ENCODE measurements at places on chromosomes 13 and 19.

GRCh38 chr19:18735324-18735723 is 51.8 kb downstream of the CRTC1 start:
- DNase-seq, result no peak

DNA sequence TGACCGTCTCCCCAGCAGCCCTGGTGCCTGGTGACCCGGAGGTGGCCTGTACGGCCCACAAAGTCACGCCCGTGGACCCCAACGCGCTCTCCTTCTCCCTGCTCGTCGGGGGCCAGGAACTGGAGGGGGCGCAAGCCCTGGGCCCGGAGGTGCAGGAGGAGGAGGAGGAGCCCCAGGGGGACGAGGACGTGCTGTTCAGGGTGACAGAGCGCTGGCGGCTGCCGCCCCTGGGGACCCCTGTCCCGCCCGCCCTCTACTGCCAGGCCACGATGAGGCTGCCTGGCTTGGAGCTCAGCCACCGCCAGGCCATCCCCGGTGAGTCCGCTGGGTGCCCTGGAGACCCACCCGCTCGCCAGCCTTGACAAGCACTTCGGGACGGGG is 2.2 kb downstream of the MADCAM1 start:
- no peak for DNase-seq

DNA sequence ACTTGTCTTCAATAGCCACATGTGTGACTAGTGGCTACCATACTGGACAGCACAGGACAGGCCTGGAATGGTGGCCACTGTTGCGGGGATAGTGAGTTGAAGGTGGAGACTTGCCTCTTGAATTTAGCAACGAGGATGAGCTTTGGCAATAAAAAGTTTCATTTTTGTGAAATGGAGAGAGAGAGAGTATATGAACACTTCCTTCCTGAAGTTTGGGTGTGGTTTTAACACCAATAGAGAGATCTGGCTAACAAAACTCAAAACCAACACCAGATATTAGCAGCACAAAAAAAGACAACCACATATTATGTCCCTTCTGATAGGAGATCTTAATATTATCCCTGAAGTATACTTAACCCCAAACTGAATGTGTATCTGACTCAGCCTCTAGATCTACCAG is 6.3 kb upstream of the LRFN3 start:
- no peak for DNase-seq

DNA sequence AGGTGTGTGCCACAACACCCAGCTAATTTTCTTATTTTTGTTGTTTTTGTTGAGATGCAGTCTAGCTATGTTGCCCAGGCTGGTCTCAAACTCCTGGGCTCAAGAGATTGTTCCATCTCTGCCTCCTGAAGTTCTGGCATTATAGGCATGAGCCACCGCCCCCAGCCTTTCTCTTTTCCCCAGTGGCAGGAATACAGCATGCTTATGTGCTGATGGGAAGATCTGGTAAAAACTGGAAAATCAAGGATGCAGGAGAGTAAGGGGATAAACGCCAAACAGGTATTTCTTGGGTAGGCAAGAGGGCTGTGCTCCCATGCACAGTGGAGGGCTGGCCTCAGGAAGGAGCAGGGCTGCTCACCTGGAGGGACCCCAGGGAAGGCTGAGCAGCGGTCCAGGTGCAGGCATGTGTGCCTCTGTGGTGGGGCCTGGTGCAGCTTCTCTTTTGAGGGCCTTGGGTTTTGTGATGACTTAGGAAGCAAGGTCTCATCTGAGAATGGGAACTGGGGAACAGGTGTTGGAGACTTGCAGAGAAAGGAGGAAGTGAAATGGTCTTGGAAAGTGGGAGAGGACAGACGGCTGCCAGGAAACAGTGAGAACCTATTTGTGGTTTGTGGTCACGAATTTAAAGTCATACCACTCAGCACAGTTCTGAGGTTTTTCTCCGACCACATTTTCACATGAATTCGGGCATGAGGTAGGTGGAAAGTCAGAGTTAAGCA is 106.5 kb downstream of the TEX26 start:
- peak; percentile 86 for DNase-seq

DNA sequence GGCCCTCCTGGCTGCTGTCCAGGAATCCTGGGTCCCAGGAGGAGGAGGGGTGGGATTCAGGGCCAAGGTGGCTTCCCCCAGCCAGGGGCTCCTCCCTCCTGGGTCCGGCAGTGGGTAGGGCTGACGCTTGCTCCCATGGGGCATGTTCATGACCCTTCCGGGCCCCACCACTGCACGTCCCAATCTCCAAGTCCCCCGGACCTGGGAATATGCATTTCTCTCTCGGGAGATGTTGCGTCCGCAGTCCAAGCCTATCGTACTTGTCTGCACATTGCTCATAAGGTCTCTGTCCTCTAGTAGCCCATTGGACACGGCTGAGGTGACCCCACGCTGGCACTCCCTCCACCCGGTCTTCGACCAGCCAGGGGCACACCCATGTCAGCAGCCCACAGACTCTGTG is 192.3 kb downstream of the TEX29 start:
- no peak for DNase-seq

- DNase-seq, result no peak
These were observed 1224.4 kb downstream of the EFNB2 start for GRCh38 chr13:105311094-105311493.

GRCh38 chr19:5081443-5082161 is 112.7 kb downstream of the KDM4B start:
- DNase-seq, result no peak

GRCh38 chr19:28636706-28637105 is 576.2 kb downstream of the UQCRFS1 start:
- no peak for DNase-seq

- no peak for DNase-seq
These were observed 32.8 kb downstream of the TINCR start for GRCh38 chr19:5534787-5535586.

DNA sequence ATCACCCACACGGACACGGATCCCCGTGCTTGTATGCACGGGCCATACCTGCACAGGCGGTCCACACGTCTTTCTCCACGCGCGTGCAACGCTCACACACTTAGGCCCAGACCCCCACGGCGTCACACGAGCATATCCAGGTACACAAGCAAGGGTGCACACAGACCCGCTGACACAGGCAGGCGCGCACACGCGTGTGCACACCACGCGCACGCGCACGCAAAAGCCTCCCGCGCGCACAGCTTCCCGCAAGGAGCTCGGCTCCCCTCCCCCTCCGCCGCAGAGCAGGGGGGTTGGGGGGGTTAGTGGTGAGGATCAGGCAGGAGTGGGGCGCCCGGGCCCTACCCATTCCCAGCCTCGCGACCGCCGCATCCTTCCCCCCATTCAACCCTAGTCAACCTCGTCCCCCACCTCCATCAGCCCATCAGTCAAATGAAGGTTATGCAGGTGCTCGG is 407 bp downstream of the RAB3A start:
- DNase-seq, result no peak

DNA sequence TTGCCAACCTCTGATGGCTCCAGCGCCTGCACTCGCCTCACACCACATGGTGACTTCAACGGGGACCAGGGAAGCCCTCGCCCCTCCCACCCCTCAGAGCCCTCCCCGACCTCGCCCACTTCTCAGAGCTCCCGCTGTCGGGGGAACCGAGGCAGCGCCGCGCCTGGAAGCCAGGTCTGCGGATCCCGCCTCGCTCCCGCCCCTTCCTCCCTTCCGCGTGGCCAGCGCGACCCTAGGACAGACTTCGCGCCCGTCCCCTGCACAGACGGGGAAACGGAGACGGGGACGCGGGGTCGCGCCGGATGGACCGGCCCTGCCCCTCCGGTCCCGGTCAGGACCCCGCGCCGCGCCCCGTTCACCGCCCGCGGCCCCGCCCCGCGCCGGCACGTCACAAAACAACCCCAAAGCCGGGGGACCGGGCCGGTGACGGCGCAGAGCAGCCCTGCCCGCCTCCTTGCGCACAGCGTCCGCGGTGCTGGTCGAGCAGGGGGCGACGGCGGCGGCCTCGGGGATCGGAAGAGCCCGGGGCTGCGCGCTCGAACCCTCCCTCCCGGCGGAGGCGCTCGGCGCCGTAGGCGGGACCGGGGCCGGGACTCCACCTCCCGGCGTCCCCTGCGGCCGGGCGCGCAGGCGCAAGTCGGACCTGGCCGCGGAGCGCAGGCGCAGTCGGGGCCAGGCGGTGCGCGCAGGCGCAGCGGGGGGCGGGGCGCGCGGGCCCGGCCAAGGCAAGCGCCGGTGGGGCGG is 379 bp upstream of the CDC34 start:
- peak; percentile 80 for DNase-seq

DNA sequence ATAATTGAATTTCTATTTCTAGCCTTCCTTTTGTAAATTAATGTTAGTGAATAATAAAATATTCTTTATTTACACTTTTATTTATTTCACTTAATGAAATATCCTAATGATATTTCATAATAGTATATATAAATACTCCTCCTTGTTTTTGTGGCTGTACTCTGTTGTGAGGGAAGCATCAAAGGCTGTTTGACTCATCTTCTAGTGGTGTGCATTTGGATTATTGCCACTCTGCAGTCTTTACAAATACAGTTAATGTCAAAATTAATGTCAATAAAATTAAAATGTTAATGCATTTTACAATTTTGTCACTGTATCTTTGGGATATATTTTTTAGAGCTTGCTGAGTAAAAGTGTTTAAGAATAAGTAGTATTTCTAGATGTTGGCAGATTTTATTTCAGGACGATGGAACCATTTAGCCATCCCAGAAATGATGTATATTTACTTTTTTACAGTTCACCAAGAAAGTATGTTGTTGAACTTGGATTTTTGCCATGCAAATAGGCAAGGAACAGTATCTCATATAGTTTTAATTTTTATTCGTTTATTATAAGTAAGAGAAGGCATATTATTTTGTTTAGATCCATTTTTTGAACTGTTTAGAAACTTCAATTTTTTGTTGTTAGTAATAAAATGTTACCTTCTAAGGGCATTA is 281.2 kb upstream of the SLITRK6 start:
- DNase-seq, result no peak

- DNase-seq, result no peak
These were observed 18.1 kb downstream of the CEACAM5 start for GRCh38 chr19:41726493-41726892.

DNA sequence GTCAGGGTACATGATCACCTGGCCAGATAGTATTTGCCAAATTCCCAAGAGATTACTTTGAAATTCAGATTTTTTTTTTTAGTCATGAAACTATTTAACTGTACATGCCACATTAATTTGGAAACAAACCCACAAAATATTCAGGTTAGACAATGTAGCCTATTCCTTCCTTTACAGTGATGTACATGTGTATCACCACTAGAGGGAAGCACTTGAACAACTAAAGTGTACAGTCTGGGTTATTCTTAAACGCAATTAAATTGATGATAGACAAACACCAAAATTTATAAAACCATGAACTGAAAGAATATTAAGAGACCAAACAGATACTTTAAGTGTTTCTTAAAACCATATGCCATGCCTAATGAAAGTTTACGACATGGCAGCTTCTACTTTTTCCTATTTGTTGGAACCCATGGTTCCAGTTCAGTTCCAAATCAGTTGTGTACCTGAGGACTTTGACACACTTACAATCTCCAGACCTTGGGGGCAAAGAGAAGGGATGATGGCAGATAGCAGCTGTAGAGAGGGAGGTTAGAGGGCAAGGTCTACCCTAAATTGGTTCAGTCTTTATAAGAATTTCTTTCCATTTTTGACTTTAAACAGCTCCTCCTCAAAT is 52.8 kb downstream of the TNFSF13B start:
- peak; percentile 39 for DNase-seq

DNA sequence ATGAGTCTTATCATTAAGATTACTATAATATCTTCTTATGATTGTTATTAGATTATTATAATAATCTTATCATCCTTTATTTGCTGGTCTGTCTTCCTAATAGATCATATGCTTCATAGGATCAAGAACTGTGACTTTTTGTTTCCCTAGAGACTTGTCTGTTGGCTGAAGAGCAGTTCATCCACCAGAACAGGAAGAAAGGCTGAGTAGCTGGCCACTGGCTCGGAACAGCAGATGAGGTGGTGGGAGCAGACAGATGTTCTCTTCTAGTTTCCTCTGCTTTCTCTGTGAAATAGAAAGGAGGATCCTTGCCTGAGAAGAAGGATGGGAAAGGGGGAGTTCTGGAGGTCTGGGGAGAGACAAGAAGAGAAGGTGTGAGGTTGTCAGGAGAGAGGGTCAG is 120.0 kb downstream of the CCNA1 start:
- DNase-seq, result no peak

DNA sequence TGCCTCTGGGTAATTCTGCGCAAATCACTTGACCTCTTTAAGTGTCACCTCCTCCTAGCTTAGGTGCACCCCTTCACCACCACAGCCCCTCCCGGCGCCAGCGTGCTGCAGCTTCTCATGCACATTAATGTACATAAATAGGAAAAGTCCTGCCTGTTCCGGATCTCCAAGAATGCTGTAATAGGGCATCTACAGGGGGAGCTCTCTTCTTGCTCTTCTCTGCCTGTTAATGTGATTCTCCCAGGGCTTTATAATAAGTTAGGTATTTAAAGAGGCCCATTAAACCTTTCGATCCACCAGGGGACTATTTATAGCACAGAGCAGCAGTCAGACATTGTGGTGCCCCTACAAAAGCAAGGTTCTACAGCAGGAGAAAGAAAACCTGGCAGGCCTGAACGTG is 35.3 kb downstream of the SOX1 start:
- no peak for DNase-seq

- no peak for DNase-seq
These were observed 152.4 kb upstream of the TSHZ3 start for GRCh38 chr19:31501427-31502195.

DNA sequence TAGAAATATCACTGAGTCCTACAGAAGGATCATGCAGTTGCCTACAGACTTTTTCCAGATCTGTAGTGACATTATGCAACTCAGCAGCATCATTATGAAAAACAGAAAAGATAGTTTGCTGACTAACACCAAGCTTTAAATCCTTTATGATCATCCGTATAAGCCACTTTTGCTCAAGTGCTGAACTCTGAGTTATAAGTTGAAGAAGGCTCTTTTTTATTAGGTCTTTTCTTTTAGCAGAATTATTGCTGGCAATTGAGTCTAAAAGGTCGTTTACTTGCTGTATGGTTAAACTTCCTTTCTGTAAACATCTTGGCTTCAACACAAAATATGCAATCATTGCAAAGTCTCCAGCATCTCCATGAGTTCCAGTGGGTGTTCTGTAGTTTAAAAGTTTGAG is 4.8 kb downstream of the LIG4 start:
- DNase-seq, result no peak

DNA sequence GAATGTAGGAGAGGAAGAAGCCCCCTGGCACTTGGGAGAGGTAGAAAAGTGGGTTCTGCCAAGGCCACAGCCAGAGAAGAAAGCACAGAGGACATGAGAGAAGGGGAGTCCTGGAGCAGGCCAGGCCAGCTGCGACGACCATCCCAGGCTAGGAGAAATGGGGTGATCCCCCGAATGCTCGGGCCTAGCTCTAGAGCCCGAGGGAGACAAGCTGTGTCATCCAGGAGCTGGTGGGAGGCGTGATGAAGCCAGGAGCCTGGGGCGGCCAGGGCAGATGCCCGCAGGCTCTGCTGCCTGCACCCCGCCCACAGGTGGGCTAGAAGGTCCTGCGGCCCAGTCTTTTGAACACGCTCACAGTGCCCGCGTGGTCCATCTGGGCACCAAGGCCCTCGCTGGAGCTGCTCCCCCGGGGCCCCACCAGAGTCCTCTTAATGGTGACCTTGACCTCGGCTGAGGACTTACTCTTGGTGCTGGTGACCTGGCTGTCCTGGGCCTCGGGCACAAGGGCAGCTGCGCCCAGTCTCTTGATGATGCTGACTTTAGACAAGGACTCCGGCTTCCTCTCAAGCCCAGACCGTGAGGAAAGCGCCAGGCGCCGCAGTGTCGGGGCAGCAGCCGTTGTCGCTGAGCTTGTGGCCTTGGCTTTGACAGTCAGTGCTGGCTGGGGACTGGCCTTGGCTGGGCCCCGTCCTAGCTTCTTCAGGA is 26.5 kb downstream of the C19orf47 start:
- DNase-seq, result no peak

All from Jurkat, Clone E6-1 (cell line).